Panc1 (cell line): ENCODE measurements at places on chromosomes 12 and 14.

DNA sequence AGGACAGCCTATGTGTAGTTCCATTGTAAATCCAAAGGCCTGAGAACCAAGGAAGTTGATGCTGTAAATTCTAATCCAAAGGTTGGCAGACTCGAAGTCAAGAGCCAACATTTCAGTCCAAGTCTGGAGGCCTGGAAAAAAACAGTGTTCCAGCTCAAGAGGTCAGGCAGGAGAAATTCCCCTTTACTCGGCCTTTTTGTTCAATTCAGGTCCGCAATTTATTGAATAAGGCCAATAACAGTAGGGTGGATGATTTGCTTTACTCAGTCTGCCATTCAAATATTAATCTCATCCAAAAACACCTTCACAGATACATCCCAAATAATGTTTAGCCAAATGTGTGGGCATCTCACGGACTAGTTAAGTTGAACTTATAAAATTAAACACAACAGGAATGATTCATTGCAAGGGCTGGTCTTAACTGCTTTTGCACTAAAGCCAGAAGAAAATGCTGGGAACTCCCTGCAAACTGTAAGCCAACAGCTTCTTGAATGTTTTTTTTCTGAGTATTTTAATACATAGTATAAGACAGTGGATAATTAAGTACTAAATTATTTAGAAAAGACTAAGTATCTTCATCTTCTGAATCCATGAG, 197.4 kb upstream of the GARIN6 start:
- no peak for DNase-seq

DNA sequence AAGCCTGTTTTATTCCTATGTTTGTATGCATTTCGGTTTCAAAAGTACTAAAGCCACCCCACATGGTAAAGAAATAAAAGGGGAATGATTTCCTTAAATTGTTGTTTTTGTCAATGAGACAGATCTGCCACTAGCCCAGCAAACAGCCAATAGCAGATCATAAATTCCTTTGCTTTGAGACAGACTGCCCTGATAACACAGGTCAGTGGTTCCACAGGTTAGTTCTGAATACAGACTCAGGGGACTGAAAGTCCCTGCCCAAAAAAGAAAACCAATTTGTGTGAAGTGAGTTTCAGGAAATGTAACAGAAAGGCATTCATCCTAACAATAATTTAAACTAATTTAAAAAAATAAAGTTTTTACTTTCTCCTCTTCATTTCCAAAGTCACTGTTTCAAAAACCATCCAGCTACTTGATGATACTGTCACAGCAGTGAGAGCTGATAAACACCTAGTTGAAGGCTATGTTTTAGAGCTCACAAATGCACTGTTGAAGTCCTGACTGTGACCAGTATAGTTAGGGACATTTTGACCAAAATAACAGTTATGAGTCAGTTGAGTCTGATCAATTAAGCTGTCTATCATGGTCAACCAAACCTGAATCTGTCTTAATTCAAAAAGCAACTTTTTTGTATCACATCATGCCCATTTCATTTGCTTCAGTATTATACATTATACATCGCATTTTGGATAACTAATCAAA, 77.7 kb downstream of the LGR5 start:
- DNase-seq = no peak

GRCh38 chr14:24900269-24901100, 149.5 kb downstream of the STXBP6 start:
- no peak for DNase-seq

- no peak for DNase-seq
Observed at GRCh38 chr14:55614304-55614703, 34.3 kb downstream of the KTN1 start.

GRCh38 chr12:119306593-119306992, 27.9 kb upstream of the CCDC60 start:
- no peak for DNase-seq

DNA sequence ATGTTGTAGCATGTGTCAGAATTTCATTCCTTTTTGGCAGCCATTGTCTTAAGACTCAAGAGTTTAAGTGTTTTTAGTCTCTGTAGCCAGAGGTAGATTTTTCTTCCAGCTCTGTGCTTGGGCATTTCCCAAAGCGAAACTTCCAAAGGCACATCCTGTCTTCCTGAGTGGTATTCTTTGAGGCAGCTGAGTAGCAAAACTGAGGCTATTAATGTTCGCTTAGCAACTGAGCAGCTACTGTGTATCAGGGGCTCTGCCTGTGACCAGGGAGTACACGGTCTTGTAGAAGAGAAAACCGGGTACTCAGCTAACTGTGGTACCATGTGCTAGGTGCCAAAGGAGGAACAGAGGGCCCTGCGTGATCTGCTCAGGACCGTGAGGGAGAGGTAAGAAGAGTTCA, 52.0 kb downstream of the ETV6 start:
- DNase-seq = no peak

GRCh38 chr12:71694099-71694820, 8.4 kb downstream of the TMEM19 start:
- DNase-seq = no peak

GRCh38 chr14:22978487-22978837, 3.9 kb downstream of the AJUBA start:
- DNase-seq = no peak

- no peak for DNase-seq
Observed at GRCh38 chr12:95551913-95552516, 739 bp upstream of the USP44 start.

GRCh38 chr12:104651811-104652210, 195.1 kb downstream of the CHST11 start:
- DNase-seq = no peak

GRCh38 chr14:68584786-68585185, 208.1 kb downstream of the ZFP36L1 start:
- DNase-seq = no peak

DNA sequence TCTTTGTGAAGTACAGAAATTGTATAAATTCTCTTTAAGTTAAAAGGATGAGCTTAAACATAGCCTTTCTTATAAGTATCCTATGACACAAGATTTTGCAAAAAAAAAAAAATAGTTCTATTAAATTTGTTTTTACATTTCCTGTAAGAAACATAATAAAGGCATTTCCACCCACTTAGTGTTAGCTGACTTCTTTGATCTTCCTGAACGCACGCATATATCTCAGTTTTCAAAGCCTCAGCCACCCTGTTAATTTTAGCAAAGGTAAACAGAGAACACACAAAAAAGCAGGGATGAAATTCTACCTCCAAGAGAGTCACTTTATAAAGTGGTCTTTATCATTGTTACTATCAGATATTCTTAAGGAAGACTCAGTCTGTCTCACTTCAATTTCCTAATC, 277.9 kb downstream of the MED13L start:
- DNase-seq = no peak

DNA sequence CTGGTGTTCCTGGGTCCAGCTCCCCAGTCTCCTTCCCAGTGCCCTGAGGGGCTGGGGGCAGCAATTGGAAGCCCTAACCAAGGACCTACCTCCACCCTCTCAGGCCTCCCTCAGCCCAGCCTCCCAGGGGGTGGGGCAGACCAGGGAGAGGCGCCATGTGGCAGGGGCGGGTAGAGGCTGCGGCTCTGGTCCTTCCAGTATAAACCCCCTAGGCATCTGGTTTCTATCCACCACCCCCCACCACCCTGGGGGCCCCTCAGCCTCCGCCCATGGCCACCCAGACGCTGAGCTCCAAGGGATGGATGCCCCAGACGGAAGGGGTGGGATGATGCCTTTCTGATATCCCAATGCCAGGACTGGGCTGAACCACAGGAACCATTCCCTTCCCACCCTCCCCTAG, 2.8 kb upstream of the SP7 start:
- DNase-seq = no peak

DNA sequence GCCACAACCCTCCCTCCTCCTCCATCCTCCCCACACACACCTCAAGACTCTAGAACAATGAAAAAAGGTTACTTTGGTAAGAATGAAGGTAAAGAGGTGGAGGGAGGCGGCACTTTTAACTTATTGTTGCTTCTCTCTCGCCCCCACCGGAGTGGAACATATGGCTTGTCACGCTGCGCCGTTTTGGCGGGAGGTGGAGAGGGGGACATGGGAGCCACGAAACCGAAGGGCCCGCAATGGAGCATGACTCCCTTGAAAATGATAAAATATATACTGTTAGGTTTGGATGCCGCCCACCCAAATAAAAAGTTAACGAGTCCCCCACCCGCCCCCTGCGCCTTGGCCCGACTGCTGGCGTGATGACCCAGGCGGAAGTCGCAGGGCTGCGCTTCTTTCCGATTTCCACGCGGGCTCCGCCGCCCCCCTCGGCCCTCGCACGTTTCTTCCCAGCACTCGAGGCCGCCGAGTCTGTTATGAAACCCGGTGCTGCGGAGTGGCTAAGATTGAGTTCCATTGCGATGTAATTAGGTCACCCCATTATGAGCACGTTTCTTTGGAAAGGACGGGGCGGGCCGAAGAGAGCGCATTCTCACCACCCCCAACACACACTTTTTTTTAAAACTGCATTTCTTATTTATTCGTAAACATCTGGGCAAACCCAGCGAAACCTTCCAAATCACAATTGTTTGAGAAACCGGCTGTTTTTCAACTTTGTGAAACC, 1.4 kb upstream of the ZFP36L1 start:
- DNase-seq = no peak

GRCh38 chr14:31457665-31458659, 656 bp upstream of the DTD2 start:
- DNase-seq = no peak

GRCh38 chr12:120737557-120738251, 12.1 kb downstream of the ACADS start:
- no peak for DNase-seq

DNA sequence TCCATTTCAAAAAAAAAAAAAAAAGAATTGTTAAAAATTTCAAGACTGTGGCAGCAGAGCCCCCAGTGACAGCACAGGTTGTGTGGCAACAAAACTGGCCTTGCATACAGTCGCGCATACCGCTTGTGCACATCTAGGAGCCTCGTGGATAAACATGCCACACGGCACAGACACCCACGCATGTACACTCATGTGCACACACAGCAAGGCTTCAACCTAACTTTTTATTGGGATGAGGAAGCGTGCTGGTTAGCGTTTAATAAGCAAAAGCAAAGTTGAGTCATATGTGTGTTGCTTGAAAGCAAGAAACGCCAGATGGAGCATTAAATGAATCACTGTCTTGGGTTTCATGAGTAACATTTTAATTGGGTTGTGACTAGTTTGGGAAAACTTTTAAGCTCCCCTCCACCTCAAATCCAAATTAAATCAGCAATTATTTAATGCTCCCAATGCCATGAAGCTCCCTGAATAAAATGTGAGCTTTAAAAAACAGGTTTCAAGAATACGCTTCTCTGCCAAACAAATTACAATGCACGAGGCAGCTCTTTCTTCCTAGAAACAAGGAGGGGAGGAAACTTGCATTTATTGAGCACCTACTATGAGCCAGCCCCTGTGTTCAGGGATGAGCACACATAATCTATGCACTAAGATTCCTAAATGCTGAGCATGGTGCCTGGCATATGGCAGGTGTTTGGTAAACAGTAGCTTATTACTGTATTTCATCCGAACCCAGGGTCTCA, 35.7 kb upstream of the EML1 start:
- DNase-seq = peak; percentile 87

- DNase-seq = no peak
Observed at GRCh38 chr12:12716151-12716792, 896 bp upstream of the CDKN1B start.

DNA sequence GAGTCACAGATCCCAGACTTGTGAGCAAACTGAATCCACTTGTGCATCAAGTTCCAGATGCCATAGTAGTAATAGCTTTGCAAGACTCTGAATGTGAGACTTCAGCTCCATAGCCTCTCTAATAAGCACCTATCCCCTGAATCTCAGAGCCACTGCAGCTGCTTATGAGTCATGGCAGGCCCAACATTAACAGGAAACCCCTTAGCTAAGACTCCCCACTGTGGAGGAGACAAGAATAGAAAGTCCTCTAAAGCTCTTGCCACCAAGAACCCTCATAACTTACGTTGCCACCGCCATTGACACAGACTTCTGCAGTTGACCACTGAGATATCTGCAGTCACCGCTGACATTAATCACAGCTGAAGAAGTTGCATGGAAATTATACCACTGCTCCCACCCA, 62.9 kb upstream of the PDE3A start:
- DNase-seq = no peak

DNA sequence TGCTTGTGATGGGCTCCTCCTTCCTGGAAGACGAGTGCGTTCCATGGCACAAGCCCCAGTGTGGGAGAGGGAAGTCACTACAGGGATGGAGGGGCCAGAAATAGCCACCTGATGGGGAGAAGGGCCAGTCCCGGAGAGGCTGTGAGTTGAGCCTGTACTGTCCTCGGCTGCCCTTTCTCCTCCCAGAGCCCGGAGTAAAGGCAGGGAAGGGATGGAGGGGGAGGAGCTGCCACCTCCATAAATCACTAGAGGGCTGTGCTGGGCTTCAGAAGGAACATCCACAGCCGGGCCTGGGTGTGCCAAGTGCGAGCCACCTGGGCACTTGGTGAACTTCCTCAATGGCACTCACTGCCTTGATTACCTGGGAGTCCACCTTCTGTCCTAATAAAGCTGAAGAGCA, 110.1 kb downstream of the RBM19 start:
- DNase-seq = no peak

DNA sequence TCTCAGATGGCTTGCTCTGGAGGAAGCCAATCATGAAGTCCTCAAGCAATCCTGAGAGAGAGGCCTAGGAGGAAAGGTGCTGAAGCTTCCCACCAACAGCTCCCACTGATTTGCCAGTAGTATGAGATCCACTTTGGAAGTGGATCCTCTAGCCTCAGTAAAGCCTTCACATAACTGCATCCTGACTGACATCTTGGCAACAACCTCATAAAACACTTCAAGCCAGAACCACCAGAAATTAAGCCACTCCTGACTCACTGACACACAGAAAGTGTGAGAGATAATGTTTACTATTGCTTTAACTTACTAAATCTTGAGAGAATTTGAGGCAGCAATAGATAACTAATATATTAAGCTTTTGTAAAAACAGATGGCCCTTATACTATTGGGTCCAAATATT, 11.7 kb upstream of the TMX1 start:
- no peak for DNase-seq

DNA sequence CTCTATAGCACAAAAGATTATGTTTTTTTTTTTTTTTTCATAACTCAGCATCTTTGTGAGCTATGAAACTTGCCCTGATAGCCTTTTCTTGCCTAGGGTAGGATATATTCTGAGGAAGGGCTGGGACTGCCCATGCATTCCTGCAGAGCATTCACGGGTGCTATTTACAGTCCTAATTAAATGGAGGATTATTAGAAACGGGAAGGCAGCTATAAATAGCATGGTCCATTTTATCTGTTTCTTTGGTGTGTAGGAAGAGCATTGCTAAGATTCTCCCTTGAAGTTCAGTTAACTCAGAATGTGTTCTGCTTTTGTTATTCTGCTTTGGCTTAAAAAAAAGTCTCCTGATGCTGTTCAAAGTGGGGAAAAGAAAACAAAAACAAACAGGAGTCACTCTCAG, 630.9 kb downstream of the DIO2 start:
- no peak for DNase-seq

DNA sequence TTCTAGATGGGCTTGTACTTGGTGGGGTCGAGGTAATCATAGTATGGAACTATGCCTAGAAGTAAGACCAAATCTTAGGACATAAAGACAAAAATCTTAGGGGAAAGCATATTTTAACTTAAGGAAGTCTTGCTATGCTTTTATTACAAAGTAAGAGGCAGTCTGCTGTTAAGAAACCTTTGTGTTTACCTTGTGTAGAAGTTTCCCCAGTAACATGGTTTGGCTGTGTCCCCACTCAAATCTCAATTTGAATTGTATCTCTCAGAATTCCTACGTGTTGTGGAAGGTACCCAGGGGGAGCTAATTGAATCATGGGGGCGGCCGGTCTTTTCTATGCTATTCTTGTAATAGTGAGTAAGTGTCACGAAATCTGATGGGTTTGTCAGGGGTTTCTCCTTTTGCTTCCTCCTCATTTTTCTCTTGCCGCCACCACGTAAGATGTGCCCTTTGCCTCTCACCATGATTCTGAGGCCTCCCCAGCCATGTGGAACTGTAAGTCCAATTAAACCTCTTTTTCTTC, 162.5 kb upstream of the ABCD2 start:
- DNase-seq = no peak
